ENCODE measurements at places on chromosomes 4 and X.

GRCh38 chr4:159382856-159383561, 280.1 kb downstream of the RAPGEF2 start:
- no peak for DNase-seq

- DNase-seq: no peak
Observed at GRCh38 chr4:1277667-1278665, 11.7 kb upstream of the MAEA start.

DNA sequence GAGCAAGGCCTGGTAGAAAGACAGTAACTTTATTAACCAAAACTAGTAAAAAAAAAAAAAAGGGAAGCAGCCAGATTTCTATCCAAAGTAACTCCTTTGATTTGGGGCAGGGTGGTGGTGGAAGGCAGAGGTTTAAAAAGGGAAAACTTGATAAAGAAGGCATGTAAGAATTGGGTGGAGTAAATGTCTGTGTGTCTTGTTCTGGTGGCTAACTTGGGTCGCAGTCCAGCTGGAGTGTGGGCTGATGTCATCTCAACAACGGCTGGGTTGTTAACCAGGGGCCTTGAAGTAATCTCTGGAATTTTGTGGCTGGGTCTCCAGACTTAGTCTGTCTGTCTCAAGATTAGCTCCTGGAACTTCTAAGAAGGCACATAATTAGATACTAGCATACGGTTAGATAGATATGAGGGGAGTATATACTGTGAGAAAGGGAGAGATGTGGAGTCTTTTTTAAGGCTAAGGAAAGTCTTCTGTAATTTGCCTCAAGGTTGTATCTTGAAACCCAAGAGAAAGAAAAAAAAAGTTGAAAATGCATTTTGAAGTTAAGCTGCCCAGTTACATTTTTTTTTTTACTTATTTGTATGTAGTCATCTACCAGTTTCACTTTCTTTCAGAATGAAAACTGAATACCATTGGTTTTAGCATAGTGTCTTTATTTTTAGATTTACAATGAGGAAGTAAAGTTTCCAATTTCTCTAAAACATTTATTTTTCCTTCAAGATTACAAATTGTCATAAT, 48.3 kb downstream of the MTHFD2L start:
- DNase-seq: peak; percentile 10

DNA sequence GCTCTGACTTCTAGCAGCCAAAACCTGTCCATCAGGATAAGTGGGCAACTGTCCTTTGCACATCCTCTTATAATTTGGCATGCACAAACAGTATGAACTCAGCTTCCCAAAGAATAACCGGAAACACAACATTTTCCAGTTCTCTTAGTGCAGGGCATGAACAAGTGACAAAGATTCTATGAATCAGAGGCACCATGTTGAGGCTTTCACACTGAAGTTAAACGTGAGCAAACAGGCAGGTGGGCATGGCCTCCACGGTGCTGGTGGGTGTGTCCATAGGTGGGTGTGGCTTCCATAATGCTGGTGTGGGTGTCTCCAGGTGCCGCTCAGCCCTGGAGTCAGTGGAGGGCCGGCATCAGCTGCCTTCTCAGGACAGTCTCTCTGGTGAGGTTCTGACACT, 196.5 kb downstream of the SMIM20 start:
- no peak for DNase-seq

GRCh38 chr4:38765382-38765781, 17.4 kb downstream of the TLR10 start:
- DNase-seq: no peak

Measured in AG08396 (cell line).